ENCODE measurements at places on chromosomes 3 and 15.
A peak's percentile ranks its signal among the peaks of the same experiment; 100 is the strongest.

DNA sequence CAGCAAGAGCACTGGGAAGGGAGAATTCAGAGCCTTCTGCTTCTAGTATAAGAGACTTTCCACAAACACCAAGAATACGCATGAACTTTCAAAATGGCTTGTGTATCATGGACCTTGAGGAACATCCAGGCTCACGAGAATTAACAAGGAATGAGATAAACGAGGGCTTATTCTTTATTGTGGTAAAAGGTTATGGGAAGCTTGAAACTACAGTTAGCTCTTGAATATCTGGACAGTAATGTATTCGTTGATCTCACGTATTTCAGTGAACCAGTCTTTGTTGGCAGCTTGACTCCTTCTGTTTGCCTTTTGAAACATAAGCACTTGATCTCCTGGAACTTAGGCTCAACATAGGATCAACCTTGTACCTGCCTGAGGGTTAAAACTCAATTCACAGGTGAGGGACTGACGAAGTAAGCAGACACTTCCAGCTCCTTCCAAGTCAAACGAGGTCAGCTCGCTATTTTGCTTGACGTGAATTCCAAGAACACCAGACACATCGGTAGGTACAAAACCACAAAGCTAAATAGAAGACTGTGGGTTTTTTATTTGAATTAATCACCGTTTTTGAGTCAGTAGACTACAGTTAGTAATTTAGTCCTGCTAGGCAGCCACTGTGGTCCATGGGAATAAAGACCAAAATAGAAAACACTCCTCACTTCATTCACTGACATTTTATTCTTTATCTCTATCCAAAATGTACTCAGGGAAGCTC lies 30.8 kb downstream of the GALNT15 start:
- DNase-seq: no peak

DNA sequence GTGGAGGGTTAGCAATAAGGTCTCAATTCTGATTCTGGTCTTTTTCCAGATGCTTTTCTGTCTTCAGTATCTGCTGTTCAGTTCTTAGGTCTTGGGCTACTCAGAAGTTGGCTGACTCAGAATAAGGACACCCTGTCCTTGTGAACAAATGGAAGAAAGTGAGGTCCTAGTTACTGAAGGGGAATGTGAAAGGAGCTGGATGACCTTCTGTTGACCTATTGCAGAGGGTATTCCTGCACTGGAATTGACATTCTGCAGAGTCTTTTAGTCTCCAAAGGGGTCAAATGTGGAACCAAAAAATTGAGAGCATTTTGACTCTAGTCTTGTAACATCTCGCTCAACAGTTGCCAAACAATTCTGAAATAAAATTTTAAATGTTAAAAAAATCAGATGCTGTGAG lies 63.0 kb downstream of the CCR1 start:
- no peak for DNase-seq

GRCh38 chr3:141405591-141405990 lies 37.3 kb downstream of the ZBTB38 start:
- no peak for DNase-seq

- DNase-seq: no peak
Measured at GRCh38 chr3:178205740-178206139, 330.5 kb upstream of the KCNMB2 start.

- no peak for DNase-seq
Measured at GRCh38 chr3:139455855-139456254, 20.5 kb downstream of the RBP2 start.

DNA sequence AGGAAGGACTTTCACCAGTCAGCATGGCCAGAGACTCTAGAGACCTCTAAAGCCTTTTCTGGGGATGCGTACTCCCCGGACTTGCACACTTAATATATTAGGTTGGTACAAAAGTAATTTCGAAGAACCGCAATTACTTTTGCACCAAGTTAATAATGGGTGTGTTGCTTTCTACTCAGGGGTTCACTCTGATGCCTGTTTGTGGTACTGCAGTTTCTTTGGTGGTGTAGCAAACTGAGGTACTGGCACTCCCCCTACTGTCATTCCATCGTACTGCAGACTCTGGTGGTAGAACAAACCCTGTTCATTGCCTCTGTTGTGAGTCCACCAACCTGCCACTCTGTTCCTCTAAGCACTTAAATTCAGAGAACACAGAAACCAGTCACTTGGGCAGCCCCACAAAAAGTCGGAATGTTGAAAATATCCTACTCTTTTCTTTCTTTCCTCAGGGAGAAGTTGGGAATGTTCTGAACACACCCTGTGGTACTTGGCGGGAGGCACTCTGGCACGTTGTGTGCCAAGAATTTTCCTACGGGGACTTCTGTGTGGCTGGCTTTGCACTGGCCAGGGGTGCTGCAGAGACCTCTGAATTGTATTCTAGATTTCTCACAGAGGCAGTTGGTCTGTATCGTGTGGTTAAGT lies 46.3 kb downstream of the GABRG3 start:
- peak; percentile 57 for DNase-seq

GRCh38 chr3:9617736-9618135 lies 31.6 kb upstream of the MTMR14 start:
- no peak for DNase-seq

- peak; percentile 60 for DNase-seq
Measured at GRCh38 chr3:172062761-172063160, 23.4 kb downstream of the FNDC3B start.

DNA sequence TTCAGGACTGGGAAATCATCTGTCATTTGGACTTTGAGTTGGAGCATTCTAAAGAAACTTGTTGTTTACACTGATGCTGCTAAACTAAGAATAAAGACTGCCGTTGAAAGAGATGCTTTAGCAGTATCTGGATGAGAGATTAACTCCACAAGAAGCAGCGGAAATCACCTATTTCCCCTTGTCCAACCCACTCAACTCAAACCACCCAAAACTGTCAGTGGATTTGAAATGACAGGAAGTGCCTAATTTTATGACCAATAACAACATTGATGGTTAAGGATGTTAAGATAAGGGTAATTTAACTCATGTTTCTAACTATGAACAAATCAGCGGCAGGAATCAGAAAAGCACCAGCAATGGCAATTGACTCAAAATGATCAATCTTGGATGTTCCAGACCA lies 110.8 kb upstream of the NR2F2 start:
- DNase-seq: no peak

DNA sequence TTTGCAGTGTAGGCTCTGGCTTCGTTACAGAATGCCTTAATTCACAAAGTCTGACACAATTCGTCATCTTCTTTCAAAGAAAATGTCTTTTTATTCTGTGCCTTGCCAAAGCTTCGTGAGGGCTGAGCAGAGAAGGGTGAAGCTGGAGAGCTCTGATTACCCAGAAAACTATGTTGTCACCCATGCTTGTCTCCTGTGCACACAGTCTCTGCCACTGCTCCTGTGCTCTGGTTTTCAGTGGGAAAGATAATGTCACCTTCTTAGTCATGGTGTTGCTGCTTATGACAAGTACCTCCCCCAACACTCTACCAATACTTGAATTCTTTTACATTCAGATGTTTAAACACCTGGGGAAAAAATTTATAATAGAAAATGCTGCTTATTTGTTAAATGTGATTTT lies 509.2 kb upstream of the GRM7 start:
- DNase-seq: no peak

DNA sequence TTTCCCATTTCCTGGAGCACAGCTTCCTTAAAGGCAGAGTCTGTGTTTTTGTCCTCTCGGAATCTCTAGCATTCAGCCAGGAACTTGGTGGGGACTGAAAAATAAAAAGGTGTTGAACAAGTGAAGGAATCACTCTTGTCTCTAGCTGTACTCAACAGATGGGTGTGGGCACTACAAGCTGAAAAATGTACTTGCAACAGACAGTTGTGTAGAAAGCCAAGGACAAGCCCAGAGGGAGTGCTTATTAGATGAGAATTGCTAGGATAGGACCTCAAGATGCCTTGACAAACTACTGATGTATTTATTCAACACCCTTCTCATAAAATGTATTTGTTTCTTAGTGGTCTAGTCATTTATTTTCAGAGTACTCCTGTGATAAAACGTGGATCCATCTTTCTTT lies 95.1 kb downstream of the CHCHD6 start:
- no peak for DNase-seq

DNA sequence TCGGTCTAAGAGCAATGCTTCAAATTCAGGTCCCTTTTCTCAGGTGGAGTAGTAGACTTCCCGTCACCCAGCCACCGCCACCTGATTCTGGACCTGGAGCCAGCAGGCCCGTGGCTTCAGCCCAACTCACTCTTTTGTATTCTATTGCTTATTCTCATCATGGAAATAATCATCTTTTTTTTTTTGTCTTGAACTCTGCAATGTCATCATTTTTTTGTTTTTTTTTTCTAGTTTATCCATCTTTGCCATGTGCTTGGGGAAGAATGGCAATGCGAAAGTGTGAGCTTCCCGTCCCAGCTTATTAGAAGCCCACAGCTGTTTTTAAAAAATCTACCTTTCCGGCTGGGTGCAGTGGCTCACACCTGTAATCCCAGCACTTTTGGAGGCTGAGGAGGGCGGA lies 51.3 kb upstream of the FSTL1 start:
- DNase-seq: no peak

DNA sequence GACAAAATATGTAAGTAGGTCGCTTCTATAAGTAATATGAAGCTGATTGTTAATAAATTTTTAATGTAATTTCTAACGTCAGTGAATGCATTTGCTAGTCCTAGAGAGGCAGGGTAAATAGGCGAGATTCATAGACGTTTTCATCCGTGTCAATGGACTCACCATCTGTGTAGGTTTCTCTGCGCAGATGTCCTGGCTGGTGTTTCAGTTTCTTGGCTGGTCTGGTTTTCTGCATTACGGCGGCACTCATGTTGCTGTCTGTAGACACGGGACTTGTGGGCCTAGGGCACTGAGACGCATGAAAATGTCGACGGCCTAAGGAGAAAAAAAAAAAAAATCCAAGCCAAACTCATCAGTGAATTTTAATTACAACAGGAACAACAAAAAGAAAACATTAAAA lies 1153.3 kb downstream of the ROBO1 start:
- DNase-seq: no peak

DNA sequence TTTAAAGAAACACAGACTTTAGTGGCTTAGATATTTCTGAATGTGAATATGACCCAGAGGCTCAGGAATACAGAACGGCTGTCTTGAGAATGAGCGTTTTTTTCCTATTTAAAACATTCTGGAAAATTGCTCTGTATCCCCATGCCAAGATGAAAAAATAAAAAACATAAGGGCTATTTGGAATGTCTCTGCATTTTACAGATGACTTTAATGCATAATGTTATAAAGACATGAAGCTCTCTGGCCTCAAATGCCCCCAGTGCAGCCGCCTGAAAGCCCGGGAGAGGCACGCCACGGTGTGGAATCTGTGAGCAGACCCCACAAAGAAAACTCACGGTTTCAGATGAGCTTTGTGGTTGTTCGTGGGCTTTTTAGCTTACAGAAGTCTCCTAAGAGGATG lies 322.5 kb upstream of the ICE2 start:
- DNase-seq: no peak

- no peak for DNase-seq
Measured at GRCh38 chr3:48077815-48078214, 61.6 kb upstream of the MAP4 start.

DNA sequence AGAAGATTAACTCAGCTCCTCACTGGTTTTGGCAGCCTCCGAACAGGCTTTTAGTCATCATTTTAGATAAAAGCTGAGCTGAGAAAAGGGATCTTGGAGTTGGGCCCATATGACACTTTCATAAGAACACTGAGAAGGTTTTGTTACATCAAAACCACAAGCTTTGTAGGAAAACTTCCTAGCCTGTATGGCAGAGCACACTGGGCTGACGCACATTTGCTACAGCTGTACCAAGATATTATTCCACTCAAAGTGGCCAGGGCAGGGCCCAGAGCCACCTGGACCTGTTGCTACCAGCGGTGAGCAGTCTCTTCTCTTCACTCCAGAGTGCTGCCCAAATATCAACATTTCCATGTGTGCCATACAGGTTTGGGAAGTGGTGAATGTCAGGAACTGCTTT lies 160.5 kb upstream of the CCDC54 start:
- no peak for DNase-seq

DNA sequence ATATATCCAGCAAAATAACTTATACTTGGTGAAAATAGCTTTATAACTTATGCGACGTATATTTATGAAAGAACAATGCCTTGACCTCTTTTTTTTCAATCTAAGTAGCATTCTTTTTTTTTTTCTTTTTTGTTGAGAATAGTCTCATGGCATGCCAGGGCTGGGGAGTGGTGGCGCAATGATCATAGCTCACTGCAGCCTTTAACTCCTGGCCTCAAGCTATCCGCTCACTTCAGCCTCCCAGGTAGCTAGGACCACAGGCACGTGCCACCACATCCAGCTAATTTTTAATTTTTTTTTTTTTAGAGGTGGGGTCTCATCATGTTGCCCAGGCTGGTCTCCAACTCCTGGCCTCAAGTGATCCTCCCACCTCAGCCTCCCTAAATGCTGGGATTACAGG lies 43.5 kb downstream of the RAB8B start:
- DNase-seq: no peak

GRCh38 chr15:54540721-54541120 lies 562.5 kb downstream of the UNC13C start:
- DNase-seq: no peak

GRCh38 chr15:60643555-60643954 lies 164.6 kb upstream of the ICE2 start:
- no peak for DNase-seq

- no peak for DNase-seq
Measured at GRCh38 chr3:90018779-90019178, 911.4 kb downstream of the EPHA3 start.

- peak; percentile 70 for DNase-seq
Measured at GRCh38 chr15:90097475-90097874, 4.8 kb downstream of the IDH2 start.

GRCh38 chr15:77030928-77031375 lies 36.0 kb downstream of the PSTPIP1 start:
- no peak for DNase-seq

DNA sequence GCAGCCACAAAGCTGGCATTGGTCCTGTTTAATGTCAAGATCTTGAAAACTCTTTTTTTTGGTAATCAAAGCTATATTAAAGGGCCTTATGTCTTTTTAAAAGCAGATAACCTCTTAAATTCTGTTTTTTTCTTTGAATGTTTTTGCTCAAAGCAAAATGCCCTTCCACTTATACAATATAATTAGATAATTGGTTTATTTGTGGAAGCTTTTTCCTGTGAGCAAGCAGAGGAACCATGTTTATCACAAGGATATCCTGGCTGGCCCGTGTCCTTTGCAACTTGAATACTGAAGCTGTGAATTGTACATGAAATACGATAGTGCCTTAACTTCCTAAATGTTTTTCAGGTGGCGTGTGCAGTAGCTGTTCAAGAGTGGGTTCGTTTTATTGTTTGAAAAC lies 2.6 kb downstream of the ST3GAL6 start:
- DNase-seq: no peak

- no peak for DNase-seq
Measured at GRCh38 chr3:149466192-149466591, 8.3 kb upstream of the TM4SF4 start.
